ENCODE measurements at places on chromosomes 6 and 20.
A peak's percentile ranks its signal among the peaks of the same experiment; 100 is the strongest.

DNA sequence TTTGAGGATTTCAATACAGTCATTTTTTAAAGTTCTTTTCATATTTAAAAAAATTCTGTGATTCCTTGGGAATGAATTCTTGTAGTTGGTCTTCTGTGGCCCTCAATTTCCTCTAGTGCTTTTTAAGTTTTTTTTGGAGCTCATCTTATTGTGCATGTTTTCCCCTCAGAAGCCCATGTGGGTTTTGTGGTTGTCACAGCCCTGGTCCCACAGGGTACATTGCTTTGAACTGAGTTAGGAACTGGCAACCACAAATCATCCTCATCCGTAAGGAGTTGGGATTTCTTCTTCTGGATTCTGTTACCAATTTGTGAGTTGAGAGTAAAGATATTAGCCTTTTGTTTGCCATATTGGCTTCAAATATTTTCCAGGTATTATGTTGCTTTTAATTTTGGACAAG lies 89.9 kb downstream of the AKAP7 start:
- DNase-seq, result no peak

DNA sequence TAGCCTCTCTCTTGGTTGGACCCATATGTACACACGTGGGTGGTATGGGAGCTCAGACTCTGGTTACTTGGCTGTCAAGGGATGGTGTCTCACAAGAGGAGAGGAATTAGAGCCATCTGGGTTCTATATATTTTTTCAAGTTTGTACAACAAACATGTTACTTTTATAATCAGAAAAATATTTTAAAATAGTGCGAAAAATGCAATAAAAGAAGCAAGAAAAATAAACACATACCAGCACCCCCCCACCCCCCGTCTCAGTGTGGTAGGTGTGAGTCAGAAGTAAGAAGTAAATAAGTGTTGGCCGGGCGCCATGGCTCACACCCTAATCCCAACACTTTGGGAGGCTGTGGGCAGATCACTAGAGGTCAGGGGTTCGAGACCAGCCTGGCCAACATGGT lies 2.1 kb upstream of the TIAM2 start:
- peak; percentile 49 for DNase-seq

GRCh38 chr20:8963330-8963729 lies 105.6 kb upstream of the PLCB4 start:
- DNase-seq, result no peak

DNA sequence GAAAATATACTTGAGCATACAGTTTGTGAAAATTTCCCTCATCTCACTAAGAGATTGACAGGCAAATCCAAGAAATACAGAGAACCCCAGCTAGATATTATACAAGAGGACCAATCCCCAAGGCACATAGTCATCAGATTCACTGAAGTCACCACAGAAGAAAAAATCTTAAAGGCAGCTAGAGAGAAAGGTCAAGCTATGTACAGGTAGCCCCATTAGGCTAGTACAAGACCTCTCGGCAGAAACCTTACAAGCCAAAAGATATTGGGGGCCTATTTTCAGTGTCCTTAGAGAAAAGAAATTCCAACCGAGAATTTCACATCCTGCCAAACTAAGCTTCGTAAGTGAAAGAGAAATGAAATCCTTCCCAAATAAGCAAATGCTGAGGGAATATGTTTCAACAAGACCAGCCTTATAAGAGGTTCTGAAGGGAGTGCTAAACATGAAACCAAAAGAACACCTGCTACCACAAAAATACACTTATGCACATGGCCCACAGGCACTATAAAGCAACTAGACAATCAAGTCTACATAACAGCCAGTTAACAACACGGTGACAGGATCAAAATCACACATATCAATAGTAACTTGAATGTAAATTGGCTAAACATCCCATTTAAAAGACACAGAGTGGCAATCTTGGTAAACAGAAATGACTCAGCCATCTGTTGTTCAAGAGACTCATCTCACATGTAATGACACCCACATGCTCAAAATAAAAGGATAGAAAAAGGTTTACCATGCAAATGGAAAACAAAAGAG lies 96.3 kb downstream of the FHL5 start:
- DNase-seq, result no peak

- DNase-seq, result no peak
Observed at GRCh38 chr6:112636650-112637262, 289.6 kb downstream of the RFPL4B start.

DNA sequence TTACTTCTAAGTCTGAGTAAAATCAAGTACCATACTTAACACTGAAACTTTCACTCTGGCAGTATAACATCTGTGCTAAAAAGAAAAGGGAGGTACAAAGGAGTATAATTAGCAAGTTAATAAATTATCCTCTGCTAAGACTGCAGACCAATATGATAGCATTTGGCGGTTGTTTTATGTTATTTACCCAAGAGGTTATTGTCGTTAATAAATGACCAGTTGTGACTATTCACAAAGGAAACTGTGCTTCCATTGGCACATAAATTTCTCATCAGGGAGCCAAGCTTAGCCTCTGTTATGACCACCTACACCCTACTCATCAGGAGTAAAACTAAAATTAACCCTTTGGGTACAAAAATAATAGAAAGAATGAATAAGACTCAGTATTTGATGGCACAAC lies 86.5 kb downstream of the CRYBG1 start:
- no peak for DNase-seq

GRCh38 chr6:163335671-163336545 lies 78.6 kb upstream of the QKI start:
- DNase-seq, result no peak

- DNase-seq, result no peak
Observed at GRCh38 chr20:56223352-56223751, 25.2 kb upstream of the MC3R start.

GRCh38 chr6:138570725-138571029 lies 71.4 kb upstream of the NHSL1 start:
- no peak for DNase-seq

- DNase-seq, result no peak
Observed at GRCh38 chr6:164897523-164898235, 411.7 kb downstream of the C6orf118 start.

- peak; percentile 96 for DNase-seq
Observed at GRCh38 chr6:44010411-44011349, 116.6 kb downstream of the MRPL14 start.

DNA sequence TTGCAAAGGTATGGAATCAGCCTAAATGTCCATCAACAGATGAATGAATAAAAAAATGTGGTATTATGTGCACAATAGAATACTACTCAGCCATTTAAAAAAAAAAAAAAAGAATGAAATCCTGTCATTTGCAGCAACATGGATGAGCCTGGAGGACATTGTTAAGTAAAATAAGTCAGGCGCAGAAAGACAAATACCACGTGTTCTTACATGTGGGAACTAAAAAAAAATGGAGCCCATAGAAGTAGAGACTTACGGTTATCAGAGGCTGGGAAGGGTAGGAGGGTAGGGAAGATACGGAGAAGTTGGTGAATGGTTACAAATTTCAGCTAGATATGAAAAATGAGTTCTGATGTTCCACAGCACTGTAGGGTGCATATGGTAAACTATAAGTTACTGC lies 97.2 kb upstream of the SIRPG start:
- no peak for DNase-seq
